ENCODE measurements at places on chromosomes 11 and 22.

- no peak for DNase-seq
These were observed 4.7 kb downstream of the BET1L start for GRCh38 chr11:202490-202889.

DNA sequence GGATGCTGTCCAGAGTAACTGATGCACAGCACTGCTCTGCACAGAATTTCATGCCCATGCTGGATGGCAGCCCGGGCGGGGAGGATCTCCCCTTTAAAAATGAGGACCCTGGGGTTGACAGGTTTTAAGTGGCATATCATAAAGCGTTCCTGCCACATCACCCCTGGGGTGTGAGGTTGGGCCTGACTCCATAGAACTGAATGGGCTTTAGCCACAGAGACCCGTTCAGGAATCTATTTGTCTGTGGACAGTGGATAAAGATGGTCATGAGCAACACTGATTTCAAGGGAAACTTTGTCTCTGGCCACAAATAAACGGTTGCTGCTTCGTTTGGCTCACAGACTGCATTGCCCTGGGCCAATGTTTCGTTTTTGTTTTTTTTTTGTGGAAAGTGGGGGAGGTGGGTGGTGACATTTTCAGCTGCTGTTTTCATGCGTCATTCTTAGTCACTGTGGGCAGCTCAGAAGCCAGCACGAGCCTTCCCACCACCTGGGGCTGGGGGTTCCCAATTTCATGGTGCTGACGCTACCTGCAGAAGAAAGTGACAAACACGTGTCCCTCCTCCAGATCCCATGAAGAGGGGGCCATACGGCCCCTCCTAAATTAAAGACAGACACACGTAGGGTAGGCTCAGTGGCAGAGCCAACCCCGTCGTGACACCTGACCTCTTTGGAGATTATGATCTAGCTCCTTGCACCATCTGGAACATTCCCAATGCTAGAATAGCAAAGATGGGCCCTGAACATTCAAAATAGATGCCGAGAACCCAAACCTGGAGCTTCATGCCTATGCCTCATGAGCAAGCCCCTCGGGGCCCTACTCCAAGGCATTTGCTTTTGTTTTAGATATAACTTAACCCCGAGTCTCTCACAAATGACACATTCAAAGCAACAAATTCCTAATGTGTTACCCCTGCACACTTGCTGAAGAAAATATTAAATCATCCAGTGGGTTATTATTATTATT, 54.8 kb upstream of the PHF21B start:
- DNase-seq: no peak

- no peak for DNase-seq
These were observed 16.6 kb downstream of the POLA2 start for GRCh38 chr11:65278356-65278755.

DNA sequence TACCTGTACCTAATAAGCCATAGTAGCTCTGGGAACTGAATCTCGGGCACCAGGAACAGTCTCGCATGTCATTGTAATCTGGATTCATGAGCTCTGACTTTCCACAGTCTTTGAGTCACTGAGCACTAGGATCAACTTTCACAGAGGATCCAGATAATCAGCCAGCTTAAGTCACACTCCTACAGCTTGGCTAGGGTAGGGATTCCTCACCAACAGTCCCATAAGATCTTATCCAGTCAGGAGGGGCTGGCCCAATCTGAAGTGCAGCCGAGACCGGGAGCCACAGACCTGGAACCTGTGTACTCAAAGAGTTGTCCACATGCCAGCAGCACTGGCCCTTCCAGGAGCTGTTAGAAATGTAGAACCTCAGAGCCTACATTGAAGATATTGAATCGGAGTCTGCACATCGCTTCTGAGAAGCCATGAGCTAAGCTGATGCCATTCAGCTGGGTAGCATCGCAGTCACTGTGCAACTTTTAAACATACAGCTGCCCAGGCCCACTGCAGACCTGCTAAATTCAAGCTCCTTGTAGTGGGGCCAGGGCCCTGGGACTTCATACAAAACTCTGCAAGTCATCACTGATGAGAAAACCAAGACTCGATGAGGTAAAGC, 538.8 kb upstream of the B3GAT1 start:
- DNase-seq: no peak

DNA sequence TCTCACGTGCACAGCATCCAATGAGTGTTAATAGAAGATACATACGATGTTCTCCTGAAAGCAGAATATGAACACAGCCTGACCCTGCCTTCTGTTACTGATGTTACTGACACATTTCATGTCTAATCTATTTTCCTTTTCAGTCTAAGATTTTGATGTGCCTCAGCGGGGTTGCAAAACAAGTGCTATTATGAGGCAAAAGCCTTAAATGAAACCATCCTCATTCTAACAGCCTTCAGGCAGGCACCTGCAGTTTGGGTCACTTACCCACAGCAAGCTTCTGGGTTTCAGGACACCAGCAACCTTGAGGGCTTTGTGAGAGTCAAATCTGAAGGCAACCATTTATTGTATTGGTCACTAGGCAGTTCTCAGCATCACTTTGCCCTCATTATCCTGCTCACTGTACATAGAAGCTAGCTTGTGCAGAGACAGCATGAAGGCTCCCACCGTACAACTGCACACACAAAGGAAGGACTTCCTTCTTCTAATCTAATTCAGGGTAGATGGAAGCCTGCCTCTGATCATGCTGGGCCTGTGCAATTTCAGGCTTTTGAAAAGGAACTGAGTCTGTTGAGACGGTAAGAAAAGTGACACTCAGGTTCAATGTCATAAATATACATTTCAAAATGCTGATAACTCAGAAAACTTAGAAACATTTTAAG, 183.2 kb upstream of the PITPNB start:
- DNase-seq: no peak

DNA sequence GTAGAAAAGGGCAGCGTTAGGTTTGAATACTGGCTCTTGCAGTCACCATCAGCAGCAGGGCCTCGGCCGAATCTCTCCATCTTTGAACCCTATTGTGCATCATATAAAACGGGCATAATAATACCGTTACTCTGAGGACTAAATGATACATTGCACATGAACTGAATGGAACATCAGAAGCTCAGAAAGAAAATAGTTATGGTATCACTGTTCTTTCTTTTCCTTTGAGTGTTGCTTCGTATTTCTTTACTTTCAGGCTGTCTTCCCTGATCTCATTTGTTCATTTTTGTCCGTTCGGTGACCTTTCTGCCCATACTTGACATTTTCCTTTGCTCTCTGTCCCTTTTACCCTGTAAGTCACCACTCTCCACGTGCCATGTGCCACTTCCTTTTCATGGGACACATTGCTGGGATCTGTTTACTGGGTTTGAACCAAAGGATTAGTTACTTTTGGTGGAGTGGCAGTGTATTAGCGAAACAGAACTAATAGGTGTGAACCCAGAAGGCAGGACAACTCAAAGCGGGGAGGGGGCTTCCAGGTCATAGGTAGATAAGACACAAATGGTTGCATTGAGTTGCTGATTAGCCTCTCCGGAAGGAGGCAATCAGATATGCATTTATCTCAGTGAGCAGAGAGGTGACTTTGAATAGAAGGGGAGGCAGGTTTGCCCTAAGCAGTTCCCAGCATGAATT, 717 bp upstream of the ZNF202 start:
- DNase-seq: no peak
